Fibroblast of skin of back (primary cell): ENCODE measurements at places on chromosomes 1 and 21.

DNA sequence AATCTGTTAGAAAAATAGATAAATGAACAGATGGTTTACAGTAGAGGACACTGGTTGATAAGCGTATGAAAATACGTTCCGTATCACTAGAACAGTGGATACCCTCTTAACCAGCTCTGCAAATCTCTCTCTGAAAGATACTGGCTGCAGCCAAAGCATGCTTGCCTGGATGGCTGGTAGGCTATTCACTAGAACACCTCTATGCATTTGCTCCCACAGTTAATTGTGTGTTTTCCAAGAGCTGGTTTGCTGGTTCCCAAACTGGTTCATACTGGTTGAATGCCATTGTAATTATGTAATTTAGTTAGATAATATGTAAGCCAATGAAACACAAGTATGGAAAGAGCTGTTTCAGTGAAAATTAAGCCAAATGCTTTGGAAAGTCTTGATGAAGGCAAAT lies 126.6 kb downstream of the C1orf21 start:
- no peak for DNase-seq

- DNase-seq: no peak
Measured at GRCh38 chr1:9676815-9677393, 25.4 kb downstream of the PIK3CD start.

DNA sequence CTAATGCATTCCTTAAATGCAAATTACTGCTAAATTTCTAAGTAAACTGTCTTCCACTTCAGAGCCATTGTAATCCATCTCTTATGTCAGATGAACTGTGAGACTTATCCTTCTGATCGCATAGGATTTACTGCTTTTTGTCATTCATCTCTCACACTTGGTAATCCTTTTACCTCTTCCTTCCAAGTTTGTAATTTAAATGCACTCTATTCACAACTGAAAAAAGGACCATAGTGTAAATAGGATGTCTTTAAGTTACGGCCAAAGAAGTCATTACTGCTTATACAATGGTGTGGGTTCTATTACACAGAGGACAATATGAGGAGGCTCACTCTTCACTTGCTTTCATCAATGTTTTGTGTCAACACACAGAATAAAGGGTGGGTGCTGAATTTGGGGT lies 393.3 kb downstream of the PTBP2 start:
- DNase-seq: no peak

DNA sequence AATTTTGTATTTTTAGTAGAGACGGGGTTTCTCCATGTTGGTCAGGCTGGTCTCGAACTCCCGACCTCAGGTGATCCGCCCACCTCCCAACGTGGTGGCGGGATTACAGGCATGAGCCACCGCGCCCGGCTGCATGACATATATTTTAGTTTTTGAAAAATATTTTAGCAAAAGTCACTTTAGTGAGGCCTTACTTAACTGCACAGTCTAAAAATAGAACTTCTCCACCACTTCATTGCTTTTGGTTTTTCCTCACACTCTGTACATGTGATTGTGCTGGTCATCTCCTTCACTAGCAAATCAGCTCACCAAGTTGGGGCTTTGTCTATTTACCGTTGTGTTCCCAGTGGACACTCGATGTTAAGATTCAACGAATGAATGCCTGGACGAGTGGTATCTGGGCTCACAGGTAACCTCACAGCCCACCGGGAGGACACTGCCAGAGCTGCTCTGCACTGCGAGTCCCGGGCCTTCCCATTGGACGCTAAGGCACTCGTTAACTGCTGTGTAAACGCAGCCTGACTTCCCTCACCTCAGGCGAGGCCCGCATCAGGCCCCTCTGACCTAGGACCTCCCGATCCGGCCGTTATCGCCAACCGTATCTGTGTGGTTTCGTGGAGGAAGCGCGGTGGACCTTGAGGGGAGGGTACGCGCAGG lies 14.0 kb upstream of the ZNF692 start:
- DNase-seq: peak; percentile 73

- DNase-seq: no peak
Measured at GRCh38 chr1:3461934-3462275, 7.4 kb downstream of the ARHGEF16 start.
